ENCODE measurements at places on chromosomes 2 and 18. TPM values are rescaled to one million over a fixed set of nuclear protein-coding genes. Genes with fewer than 3 reads are reported as not detected.

ATG16L1 gene
- 29.5 TPM for total RNA-seq

ZSWIM2 gene
- total RNA-seq = 0.21 TPM

ARHGAP15 gene
- 107 TPM for total RNA-seq

DLX2 gene
- not detected for total RNA-seq

SS18 gene
- total RNA-seq = 157 TPM

WDR43 gene
- total RNA-seq = 57.3 TPM

SLC38A11 gene
- 0.85 TPM for total RNA-seq

CXCR1 gene
- total RNA-seq = 0.26 TPM

PSMA8 gene
- total RNA-seq = not detected

CPLX4 gene
- total RNA-seq = not detected

NTSR2 gene
- not detected for total RNA-seq

KCNJ13 gene
- 0.63 TPM for total RNA-seq

IL1RL1 gene
- 12.8 TPM for total RNA-seq

UGT1A10 gene
- total RNA-seq = not detected

TBC1D8 gene
- 19.0 TPM for total RNA-seq

MBP gene
- total RNA-seq = 24.4 TPM

MPP4 gene
- total RNA-seq = 0.69 TPM

GALNT3 gene
- total RNA-seq = 14.0 TPM

TMEFF2 gene
- total RNA-seq = 4.7 TPM

TUBB8B gene
- not detected for total RNA-seq

CRYGC gene
- not detected for total RNA-seq

NEURL3 gene
- total RNA-seq = not detected

ASIC4 gene
- total RNA-seq = 0.32 TPM

TTN gene
- total RNA-seq = 153 TPM

MAP3K19 gene
- total RNA-seq = not detected

AP1S3 gene
- total RNA-seq = 10.0 TPM

FAM228A gene
- 1.0 TPM for total RNA-seq

GCKR gene
- total RNA-seq = 0.11 TPM

CD226 gene
- total RNA-seq = 3.6 TPM

ASPRV1 gene
- total RNA-seq = 2.9 TPM

TOGARAM2 gene
- total RNA-seq = 0.48 TPM

RGPD4 gene
- total RNA-seq = 0.05 TPM

RESP18 gene
- not detected for total RNA-seq

ALPI gene
- total RNA-seq = not detected

ODC1 gene
- 68.3 TPM for total RNA-seq

GAL3ST2 gene
- not detected for total RNA-seq

SNTG2 gene
- 0.69 TPM for total RNA-seq

ZNF385B gene
- total RNA-seq = 2.5 TPM

C1QL2 gene
- not detected for total RNA-seq

OSR1 gene
- total RNA-seq = 93.7 TPM
